ENCODE measurements at places on chromosomes 2 and 18.

GRCh38 chr2:136377423-136378382 is 259.8 kb upstream of the CXCR4 start:
- DNase-seq: no peak

GRCh38 chr2:240236217-240237111 is 96.0 kb upstream of the OTOS start:
- peak; percentile 31 for DNase-seq

DNA sequence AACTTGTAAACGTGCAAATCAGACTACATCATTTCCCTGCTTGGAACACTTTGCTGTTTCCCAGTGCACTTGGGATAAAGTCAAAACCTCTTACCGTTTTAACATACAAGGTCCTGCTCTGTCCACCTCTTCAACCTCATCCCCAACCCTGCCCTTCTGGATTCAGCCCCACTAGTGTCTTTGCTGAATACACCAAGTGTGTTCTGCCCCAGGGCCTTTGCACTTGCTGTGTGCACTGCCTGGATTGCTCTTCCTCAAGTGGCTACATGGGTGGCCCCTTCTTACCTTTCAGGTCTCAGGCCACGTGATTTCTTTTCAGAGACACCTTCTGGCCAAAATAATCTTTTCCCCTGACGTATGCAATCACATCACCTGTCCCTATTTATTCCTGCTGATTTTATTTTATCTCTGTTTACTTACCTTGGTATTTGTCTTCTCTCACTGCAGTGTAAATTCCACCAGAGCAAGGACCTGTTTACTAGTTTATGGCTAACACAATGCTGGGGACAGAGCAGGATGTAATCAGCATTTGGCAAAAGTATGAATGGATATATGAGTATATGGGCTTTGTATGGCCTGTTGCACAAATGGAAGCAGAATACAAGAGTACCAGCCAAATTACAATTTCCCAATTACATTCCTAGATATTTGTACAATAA is 63.9 kb downstream of the MAPK4 start:
- DNase-seq: no peak

GRCh38 chr2:165924946-165925345 is 28.6 kb downstream of the TTC21B start:
- DNase-seq: no peak

- DNase-seq: no peak
Measured at GRCh38 chr2:66885775-66886383, 451.0 kb downstream of the MEIS1 start.

DNA sequence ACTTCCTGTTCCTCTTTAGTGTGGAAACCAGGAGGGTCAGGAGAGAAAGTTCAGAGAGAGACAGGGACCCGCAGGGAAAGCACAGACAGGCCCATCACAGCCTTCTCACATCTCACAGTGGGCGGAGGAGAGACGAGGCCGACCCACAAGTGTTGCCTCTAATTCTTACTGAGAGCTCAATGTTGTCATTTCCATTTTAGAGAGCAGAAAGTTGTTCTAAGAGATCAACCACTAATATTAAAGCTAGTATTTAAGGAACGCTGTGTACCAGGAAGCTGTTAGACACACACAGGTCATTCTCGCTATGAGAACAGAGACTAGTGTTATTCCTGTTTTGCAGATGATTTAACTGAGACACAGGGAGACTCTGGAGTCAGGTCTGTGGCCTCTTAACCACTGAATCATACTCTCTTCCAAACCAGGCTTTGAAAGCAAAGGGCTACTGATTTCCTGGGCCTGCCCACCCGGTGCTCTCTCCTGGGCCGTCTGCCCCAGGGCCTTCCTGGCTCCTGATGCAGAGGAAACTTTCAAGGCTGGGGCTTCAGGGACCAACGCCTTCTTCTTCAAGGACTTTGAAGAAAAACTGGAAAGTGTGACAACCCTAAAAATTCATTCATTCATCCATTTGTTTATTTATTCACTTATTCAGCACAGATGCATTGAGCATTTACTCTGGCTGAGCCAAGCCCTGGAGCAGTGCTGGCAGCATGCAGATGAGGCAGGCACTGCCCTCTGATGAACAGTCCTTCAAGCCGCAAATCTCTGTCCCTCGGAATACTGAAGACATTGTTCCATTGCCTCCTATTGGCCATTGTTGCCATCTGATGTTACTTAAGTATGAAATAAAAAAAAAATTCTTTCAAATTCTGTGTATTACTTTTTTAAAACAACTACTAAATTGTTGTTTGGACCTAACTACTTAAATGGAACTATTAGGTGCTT is 37.2 kb upstream of the BIN1 start:
- DNase-seq: peak; percentile 29

DNA sequence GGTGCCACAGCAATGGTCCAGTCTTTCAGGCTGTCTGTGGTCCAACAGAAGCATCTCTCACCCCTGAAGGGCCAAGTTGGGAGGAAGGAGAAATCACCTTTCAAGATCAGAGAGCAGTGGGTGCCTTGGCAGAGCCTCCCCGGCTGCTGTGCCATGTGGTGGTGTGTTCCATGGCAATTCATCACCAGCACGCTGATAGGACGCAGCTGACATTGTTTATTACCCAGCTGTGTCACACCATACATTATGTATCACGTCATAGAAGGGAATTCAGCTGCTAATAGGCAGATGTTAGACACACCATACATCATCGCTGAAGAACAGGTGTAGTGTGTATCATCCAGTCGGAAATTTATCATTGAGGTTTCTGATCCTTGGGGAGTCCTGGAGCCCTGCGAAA is 29.6 kb upstream of the RPL31 start:
- DNase-seq: no peak

DNA sequence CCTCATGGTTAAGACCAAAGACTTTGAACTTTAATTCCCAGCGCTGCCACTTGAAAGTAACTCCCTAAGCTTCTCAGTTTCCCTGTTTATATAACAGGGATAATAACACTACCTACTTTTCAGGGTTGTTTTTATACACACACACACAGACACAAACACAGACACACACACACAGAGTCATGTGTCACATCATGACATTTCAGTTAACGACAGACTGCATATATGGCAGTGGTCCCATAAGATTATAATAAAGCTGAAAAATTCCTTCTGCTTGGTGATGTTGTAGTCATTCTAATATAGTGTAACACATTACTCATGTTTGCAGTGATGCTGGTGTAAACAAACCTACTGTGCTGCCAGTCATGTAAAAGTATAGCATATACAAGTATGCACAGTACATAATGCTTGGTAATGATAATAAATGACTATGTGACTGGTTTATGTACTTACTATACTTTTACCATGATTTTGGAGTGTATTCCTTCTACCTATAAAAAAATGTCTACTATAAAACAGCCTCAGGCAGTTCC is 89.2 kb upstream of the ITGA4 start:
- DNase-seq: no peak

GRCh38 chr2:47254464-47254863 is 99.4 kb upstream of the STPG4 start:
- no peak for DNase-seq

- peak; percentile 72 for DNase-seq
Measured at GRCh38 chr18:35497027-35497369, 762 bp downstream of the INO80C start.

- DNase-seq: no peak
Measured at GRCh38 chr2:128660836-128661235, 342.2 kb upstream of the HS6ST1 start.

GRCh38 chr2:64605991-64606478 is 47.7 kb downstream of the SERTAD2 start:
- no peak for DNase-seq

- DNase-seq: no peak
Measured at GRCh38 chr18:54777118-54777791, 51.0 kb upstream of the RAB27B start.

GRCh38 chr2:44071454-44072046 is 75.8 kb upstream of the LRPPRC start:
- no peak for DNase-seq

DNA sequence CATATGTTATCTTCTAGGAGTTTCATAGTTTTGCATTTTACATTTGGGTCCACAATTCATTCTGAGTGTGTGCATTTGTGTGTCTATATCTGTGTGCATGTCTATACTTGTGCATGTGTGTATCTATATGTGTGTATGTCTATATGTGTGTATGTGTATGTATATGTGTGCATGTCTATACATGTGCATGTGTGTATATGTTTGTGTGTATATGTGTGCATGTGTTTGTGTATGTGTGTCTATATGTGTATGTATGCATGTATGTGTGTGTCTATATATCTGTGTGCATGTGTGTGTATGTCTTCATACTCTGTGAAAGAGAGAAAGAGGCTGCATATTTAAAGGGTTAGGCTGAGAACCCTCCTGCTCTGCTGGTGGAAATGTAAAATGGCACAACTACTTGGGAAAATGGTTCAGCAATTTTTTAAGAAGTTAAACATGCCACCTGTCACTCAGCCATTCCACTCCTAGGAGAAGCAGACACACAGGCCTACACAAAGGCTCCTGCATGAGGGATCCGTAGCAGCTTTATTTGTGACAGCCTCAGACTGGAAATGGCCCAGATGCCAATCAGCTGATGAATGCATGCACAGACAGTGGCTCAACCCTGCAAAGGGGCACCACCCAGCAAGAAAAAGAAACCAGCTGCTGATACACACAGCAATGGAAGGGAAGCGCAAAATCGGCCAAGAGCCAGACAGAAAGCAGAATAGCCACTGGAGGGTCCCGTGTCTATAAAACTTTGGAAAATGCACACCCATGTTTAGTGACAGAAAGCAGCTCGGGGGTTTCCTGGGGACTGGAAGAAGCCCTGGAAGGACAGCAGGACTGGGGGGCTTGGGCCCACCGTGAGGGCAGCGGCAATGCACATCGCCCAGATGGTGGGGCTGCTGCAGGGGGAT is 146.8 kb downstream of the SEPTIN10 start:
- peak; percentile 23 for DNase-seq

DNA sequence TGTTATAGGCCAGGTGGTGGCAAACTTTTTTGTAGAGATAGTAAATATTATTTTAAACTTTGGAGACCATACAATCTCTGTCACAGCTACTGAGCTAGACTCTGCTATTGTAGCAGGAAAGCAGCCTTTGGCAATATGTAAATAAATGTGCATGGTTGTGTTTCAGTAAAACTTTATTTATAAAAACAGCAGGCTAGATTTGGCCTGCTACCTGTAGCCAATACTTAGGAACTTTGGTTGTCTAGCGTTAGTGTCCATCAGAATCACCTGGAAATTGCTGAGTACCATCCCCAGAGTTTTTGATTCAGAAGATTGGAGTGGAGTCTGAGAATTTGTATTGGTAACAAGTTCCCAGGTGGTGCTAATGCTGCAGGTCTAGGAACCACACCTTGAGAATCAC is 23.8 kb upstream of the TNFRSF11A start:
- no peak for DNase-seq

GRCh38 chr2:2762166-2762908 is 431.3 kb upstream of the MYT1L start:
- no peak for DNase-seq

DNA sequence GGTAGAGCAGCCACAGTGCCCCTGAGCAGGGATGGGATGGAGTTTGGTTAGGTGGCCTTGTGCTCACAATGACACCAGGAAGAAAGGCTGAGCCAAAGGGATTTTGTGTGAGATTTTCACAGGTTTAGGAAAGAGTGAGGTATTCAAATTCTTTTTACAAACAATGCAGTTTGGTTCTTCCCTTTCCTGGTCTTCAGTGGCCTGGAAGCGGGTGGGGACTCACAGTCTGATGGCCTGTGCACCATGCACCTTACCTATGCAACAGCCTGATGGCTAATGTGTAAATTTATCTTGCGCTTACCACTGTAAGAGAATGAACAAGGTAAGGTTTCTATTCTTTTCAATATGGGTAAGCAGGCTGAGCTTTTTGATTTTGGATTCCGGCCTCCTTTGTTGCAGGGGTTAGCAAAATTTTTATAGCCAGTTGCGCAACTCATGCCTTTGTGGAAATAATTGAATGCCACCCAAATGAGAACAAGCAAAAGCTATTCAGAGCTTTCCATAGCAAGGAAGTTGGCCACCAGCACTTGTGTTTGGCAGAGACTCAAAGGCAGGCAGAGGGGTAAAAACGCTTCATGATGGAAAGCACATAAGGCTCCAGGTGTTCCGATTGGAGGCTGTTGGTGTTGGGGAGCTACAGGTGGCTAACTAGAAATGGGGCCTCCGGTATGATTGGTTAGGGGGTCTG is 23.8 kb upstream of the IL1R2 start:
- DNase-seq: peak; percentile 46

DNA sequence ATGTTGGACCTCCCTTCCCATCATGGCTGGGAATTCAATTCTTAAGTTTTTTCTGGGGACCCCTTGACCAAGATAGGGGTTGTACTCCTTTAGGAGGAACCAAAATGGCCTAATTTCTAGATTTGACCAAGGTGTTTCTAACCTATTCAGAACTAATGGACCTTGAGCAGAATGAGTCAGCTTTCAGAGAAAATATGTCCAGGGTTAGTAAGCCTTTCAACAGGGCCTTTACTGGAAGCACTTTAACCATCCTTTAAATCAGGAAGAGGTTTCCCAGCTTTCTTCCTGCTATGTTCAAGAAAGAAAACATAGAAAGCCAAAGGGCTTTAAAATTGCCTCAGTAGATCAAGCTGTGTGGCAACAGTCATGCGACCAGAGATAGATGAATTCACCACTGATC is 1184.9 kb upstream of the ACVR2A start:
- no peak for DNase-seq

DNA sequence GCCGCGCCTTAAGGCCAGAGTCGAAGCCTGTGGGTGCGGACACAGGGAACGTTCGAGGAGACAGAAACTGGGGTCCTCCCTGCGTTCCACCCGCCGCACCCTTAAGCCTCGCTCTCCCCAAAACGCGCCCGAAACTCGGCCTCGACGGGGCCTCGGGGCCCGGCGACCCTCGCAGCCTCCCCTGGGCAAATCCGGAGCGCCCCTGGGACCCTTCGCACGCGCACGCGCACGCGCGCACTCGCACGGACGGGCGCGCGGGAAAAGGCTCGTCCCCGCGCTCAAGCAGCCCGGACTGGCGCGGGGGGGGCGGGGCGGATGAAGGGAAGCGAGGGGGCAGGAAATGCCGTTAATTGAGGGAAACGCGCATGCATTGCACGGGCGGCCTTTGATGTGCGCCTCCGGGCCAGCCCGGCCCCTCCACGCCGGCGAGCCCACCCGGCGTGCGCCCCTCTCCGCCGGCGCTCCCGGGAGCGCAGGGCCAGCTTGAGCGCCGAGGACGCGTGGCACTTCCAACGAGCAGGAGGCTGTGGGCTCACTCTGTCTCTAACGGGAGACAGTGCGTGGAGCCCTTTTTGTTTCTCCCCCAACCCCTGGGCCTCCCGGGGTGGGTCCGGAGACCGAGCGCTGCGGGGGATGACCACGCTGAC is 5.4 kb upstream of the SALL3 start:
- no peak for DNase-seq

- peak; percentile 54 for DNase-seq
Measured at GRCh38 chr2:195652911-195653310, 4.1 kb upstream of the SLC39A10 start.

DNA sequence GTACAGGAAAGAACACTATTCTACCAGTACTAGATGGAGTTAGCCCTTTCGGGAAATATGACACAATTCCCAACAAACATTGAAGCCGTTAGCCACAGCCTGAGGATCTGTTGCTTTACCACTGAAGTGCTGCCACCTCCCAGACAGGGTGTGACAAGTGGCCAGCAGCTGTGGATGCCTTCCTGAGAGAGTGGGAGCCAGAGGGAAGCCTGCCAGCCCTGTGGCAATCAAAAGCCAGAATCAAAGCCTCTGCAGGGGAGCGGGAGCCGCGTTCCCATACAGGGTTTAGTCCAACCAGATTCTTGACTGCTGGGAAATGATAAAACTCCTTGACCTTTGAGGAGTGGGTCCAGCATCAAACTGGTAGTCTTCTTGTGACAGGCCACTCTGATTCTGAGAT is 38.0 kb downstream of the SLC4A1AP start:
- peak; percentile 43 for DNase-seq

- DNase-seq: no peak
Measured at GRCh38 chr2:10520154-10520553, 72.0 kb upstream of the ODC1 start.

All from cardiac fibroblast (primary cell).